ENCODE measurements at places on chromosomes 16 and 17. TPM values are rescaled to one million over a fixed set of nuclear protein-coding genes. Genes with fewer than 3 reads are reported as not detected.

CCL5 gene
- 178 TPM for total RNA-seq

- no peaks in the 10 kb centered on the region for H3K27me3 ChIP-seq
- H3K4me3 ChIP-seq = no peak overlapping the region
- no peak for DNase-seq
- H3K4me1 ChIP-seq = peaks cover 12% of the 10 kb centered on the region
- no peak overlapping the region for H3K27ac ChIP-seq
Measured at GRCh38 chr16:46857368-46857945, 26.5 kb upstream of the C16orf87 start.

KRTAP3-3 gene
- total RNA-seq = not detected

- H3K27ac ChIP-seq = no peak overlapping the region
- H3K4me1 ChIP-seq = peaks cover 21% of the 10 kb centered on the region
- H3K36me3 ChIP-seq = no peaks in the 10 kb centered on the region
- H3K4me3 ChIP-seq = no peak overlapping the region
- DNase-seq = no peak
Measured at GRCh38 chr16:1712791-1713261, 6.8 kb downstream of the MAPK8IP3 start.

ADAD2 gene
- 0.43 TPM for total RNA-seq

GRCh38 chr17:68034452-68034776 is 1.1 kb upstream of the KPNA2 start:
- DNase-seq = no peak
- peak overlapping the region; percentile 73 for H3K4me3 ChIP-seq

KRT31 gene
- total RNA-seq = not detected

GRCh38 chr17:2122641-2123302 is 67.9 kb downstream of the HIC1 start:
- H3K36me3 ChIP-seq = peaks cover 1% of the 10 kb centered on the region
- no peak overlapping the region for H3K4me3 ChIP-seq
- H3K27me3 ChIP-seq = no peaks in the 10 kb centered on the region
- H3K27ac ChIP-seq = no peak overlapping the region
- peaks cover 27% of the 10 kb centered on the region for H3K4me1 ChIP-seq

B4GALNT2 gene
- total RNA-seq = not detected

GRCh38 chr16:24102209-24102660 is 153.9 kb upstream of the CACNG3 start:
- H3K4me1 ChIP-seq = peaks cover 4% of the 10 kb centered on the region
- no peak overlapping the region for H3K27ac ChIP-seq
- DNase-seq = no peak
- H3K4me3 ChIP-seq = no peak overlapping the region
- H3K36me3 ChIP-seq = peaks cover 3% of the 10 kb centered on the region
- H3K27me3 ChIP-seq = no peaks in the 10 kb centered on the region

DNA sequence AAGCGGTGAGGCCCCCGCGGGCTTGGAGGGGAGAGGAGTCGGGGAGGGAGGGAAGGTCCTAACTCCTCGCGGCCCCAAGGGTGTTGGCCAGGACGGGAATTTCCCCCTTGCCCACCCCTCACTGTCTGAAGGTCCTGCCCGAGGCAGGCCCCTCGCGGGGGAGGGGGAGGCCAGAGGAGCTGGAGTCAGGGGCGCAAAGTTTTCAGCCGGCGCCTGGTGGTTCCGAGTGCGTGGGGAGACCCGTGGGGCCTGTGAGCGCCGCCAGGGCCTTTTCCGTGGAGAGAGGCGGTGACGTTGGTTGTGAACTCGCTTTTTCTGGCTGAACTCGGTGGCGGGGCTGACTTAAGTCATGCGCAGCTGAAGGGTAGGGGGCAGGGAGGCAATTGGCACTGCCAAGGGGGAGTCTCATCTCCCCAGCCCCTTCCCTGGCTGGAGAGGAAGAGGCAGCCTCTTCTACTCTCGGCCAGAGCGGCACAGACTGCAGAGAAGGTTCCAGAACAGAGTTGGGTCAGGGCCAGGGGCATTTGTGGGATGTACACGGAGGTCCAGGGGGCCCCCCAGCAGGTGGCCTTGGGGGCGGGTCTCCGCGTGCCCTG is 1.5 kb downstream of the CACNA1H start:
- H3K27ac ChIP-seq = no peak overlapping the region
- no peaks in the 10 kb centered on the region for H3K36me3 ChIP-seq
- H3K27me3 ChIP-seq = peaks cover 7% of the 10 kb centered on the region
- DNase-seq = no peak

DNA sequence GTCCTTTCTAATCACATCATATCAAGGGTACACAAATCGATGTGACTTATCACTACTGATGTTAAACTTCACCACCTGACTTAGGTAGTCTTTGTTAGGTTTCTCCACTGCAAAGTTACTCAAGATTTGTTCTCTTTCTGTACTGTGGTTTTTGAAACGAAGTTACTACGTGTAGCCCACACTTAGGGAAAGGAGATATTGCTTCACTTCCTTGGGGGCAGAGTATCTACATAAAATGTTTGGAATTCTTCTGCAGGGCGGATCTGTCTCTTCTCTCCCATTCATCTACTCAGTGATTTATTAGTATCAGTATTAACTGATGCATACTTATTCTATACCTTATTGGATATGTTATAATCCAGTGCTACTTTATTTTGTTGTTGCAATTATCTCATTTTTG is 403.6 kb upstream of the MON1B start:
- no peak overlapping the region for H3K4me3 ChIP-seq
- H3K36me3 ChIP-seq = no peaks in the 10 kb centered on the region
- no peak for DNase-seq
- H3K27me3 ChIP-seq = no peaks in the 10 kb centered on the region
- no peak overlapping the region for H3K27ac ChIP-seq
- H3K4me1 ChIP-seq = no peaks in the 10 kb centered on the region

TK1 gene
- total RNA-seq = 90.9 TPM

DNA sequence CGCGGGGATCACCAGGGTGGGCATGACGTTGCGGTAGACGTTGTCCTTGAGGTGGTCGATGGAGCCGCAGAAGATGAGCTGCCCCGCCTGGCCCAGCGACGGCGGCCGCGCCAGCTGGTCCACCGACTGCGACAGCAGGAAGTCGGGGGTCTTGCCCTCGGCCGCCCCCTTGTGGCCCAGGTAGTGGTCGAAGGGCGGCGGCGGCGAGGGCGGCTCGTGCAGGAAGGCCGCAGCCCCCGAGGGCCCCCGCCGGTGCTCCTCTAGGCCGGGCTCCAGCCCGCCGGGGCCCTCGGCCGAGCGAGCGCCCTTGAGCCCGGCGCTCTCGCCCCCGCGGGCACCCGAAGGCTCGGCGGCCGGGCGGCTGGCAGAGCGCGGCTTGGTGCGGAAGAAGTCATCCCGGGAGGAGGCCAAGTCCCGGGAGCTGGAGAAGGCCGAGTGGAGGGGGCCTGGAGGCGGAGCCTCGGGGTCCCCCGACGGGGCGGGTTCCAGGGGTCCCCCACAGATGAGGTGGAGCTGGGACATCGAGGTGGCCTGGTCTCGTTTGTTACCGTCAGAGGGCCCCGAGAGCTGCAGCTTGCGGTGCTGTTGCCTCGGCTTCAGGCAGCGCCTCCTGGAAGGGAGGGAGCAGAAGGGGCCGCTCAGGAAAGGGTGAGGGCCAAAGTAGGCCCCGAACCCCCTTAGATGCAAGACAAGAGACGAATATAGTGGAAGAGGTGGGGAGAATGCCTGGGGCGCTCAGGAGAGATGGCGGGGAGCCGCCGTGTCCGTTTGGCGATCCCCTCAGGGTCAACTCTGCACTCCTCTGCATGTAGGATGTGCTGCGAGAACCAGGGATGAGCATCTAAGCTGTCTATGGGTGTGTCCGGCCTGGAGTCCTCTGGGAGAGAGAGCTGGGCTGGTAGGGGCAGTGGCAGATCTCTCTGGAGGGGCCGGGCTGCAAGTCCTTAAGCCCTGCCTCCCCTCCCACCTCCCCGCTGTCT is 8.8 kb downstream of the FAM171A2 start:
- peak overlapping the region; percentile 74 for H3K4me3 ChIP-seq
- H3K4me1 ChIP-seq = no peaks in the 10 kb centered on the region
- peaks cover 3% of the 10 kb centered on the region for H3K36me3 ChIP-seq
- DNase-seq = peak; percentile 81

- peaks cover 5% of the 10 kb centered on the region for H3K36me3 ChIP-seq
- H3K4me3 ChIP-seq = no peak overlapping the region
- H3K4me1 ChIP-seq = peaks cover 56% of the 10 kb centered on the region
Measured at GRCh38 chr17:18321309-18321708, 6.2 kb downstream of the SMCR8 start.

- no peak overlapping the region for H3K27ac ChIP-seq
- no peak overlapping the region for H3K4me3 ChIP-seq
- H3K27me3 ChIP-seq = peaks cover 12% of the 10 kb centered on the region
- no peaks in the 10 kb centered on the region for H3K36me3 ChIP-seq
Measured at GRCh38 chr16:28259091-28259780, 33.1 kb upstream of the SBK1 start.

KRT24 gene
- not detected for total RNA-seq

- DNase-seq = no peak
- no peak within 1 kb of the TSS for H3K4me3 ChIP-seq
- no peaks in the 10 kb centered on the region for H3K27me3 ChIP-seq
- H3K27ac ChIP-seq = no peak within 1 kb of the TSS
- H3K4me1 ChIP-seq = no peaks in the 10 kb centered on the region
- no peaks in the 10 kb centered on the region for H3K36me3 ChIP-seq
Measured at GRCh38 chr17:41008811-41009210, at the start of gene KRTAP3-1. Gene KRTAP3-1, minus strand, starts transcription at chr17:41009128. Its CDS starts 54 bp downstream, at chr17:41009074.

DNA sequence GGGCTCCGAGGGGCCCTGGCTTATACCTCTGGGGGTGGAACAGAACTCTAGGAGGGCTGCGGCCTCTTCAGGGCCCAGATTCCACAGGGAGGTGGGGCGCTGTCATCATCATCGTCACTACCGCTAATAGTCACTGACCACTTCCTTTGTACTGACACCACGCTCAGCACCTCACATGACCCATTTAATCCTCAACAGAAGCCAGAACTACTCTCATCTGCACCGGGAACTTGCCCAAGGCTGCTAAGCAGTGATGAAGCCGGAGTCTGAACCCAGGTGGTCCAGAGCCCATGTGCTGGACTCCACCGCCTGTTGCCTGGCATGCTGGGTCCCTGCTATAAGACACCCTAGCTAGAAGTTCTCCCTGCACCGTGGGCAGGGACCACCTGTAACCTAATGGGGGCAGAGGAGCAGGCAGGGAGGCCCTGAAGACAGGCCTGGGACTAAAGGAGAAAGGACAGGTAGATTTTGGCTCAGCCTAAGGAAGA is 12.0 kb downstream of the UNC13D start:
- peak overlapping the region; percentile 84 for H3K27ac ChIP-seq
- H3K4me1 ChIP-seq = peaks cover 39% of the 10 kb centered on the region

DNA sequence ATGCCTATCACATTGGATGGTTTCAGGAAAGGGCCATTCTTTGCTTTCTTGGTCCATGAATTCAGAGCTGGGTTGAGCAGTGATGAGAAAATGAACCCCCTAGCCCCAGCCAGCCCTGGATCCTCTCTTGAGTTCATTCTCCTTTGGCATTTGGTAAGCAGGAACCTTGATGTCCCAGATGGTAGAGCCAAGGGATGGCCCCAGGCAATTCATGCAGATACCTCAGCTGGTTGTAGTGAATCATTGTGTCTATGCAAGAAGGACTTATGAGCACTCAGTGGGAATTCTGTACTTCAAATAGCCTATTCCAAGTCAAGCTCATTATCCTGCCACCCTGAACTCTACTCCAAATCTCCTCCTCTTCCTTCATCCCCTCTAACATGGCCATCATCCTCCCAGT is 412.7 kb downstream of the UTP18 start:
- no peaks in the 10 kb centered on the region for H3K36me3 ChIP-seq
- no peaks in the 10 kb centered on the region for H3K4me1 ChIP-seq
- DNase-seq = no peak
- H3K27me3 ChIP-seq = peaks cover 10% of the 10 kb centered on the region

DNA sequence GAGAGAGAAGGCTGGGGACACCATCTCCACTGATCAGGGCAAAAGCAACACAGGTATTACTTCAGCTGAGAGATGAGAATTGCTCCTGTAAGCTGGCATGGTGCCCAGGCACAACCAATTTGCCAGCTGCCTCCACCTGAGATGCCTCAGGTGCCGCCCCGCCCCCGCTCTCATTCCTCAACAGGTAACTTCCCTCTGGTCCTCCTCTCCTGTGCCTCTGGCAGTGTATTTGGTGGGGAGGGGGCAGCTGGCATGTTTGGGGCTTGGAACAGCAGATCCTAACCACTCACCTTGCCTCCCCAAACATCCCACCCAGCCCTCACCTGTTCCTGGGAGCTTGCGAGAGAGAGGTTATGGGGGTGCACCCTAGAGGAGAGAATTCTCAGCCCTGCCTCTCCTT is 2.9 kb upstream of the SRCIN1 start:
- no peaks in the 10 kb centered on the region for H3K36me3 ChIP-seq
- H3K4me1 ChIP-seq = peaks cover 10% of the 10 kb centered on the region
- H3K4me3 ChIP-seq = no peak overlapping the region
- no peak for DNase-seq
- H3K27me3 ChIP-seq = peaks cover 63% of the 10 kb centered on the region

- H3K27ac ChIP-seq = peak overlapping the region; percentile 90
- peak overlapping the region; percentile 98 for H3K4me3 ChIP-seq
- peak; percentile 96 for DNase-seq
- peaks cover 88% of the 10 kb centered on the region for H3K4me1 ChIP-seq
- no peaks in the 10 kb centered on the region for H3K27me3 ChIP-seq
- H3K36me3 ChIP-seq = peaks cover 8% of the 10 kb centered on the region
Measured at GRCh38 chr17:82297280-82297713, 20.1 kb downstream of the CD7 start.

DNA sequence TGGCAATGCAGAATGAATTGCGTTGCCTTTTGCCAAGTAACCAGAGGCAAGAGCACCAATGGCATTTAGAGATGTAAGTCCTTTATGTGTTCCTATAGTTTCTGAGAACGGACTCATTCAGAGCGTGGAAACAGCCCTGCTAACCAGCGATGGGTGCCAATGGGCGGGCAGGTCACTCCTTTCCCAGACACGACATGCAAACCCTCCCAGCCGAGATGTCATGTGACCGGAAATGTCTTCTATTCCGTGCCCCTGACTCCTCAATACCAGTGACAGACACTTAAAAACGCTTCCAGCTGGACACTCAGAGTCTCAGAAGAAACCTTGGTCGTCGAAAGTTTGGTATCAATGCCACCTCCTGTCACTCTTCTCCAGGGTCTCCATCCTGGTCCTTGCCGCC is 3.2 kb downstream of the FBF1 start:
- H3K4me3 ChIP-seq = no peak overlapping the region
- DNase-seq = no peak
- H3K27ac ChIP-seq = no peak overlapping the region

DNA sequence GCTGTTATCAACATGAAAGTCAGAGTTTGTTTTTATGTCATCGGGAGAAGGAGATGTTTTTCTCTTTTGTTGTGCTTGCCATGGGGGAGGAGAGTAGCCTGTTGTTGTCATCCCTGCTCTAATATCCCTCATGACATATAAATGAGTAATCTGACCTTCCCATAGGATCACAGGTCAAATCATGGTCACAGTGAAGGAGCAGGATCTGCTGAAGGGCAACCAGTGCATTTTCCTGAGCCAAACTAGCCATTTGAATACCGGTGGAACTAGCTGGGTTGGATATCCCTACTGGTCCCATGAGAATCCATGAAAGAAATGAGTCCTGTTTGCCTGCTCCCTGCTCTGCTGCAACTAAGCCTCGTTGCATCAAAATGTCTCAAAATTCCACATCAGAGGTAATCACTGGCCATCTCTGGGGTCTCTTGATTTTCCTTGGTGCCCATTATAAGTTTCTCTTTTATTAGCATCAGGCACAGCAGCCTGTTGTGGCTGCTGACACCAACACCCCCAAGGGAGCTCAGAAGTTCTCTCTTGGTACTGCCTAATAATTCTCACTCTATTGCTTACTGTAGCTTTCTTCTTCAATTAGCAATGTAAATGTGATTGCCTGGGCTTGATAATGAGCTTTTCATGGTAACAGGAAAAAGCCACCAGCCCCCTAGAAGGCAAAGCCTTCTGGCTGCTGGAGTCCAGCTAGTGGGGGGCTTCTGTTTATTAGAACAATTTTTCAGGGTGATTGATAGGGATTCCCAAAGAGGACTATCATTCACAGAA is 211.4 kb upstream of the ERCC4 start:
- H3K4me1 ChIP-seq = no peaks in the 10 kb centered on the region
- no peaks in the 10 kb centered on the region for H3K27me3 ChIP-seq
- no peak for DNase-seq
- H3K27ac ChIP-seq = no peak overlapping the region
